ENCODE measurements at places on chromosomes 12 and 14.

DNA sequence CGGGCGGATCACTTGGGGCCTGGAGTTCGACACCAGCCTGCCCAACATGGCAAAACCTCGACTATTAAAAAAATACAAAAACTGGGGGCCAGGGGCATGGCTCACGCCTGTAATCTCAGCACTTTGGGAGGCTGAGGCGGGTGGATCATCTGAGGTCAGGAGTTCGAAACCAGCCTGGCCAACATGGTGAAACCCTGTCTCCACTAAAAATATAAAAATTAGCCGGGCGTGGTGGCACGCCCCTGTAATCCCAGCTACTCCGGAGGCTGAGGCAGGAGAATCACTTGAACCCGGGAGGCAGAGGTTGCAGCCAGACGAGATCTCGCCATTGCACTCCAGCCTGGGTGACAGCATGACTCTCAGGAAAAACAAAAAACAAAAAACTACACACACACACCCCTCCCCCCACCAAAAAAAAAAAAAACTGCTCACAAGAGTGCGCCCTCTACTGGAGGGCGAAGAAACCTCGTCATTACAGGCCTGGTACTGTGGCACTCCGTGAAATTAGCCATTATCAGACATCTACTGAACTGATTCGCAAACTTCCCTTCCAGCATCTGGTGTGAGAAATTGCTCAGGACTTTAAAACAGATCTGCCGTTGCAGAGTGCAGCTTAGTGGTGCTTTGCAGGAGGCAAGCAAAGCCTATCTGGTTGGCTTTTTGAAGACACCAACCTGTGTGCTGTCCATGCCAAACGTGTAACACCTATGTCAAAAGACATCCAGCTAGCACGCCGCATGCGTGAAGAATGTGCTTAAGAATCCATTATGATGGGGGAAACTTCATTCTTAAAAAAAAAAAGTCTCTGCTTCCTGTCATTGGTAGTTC lies 7.7 kb downstream of the PPP1R3E start:
- DNase-seq = peak; percentile 60

DNA sequence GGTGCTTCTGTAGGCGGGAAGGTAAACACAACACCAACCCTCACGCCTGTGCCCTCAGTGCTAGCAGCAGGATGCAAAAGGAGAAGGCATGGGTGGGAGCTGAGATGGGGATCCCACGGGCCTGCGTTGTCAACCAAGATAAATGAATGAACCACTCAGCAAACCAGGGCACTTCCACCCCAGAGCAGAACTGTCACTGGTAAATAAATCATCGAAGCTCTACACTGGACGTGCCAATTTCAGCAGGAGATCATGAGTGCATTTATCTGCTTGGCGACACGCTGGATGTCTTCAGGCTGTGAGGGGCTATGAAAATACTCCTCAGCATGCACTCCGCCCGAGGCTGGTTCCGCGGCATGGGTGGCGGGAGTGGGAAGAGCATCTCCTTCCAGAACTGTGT lies 33.2 kb downstream of the HSPB8 start:
- DNase-seq = no peak

GRCh38 chr14:22422238-22422637 lies 166.8 kb downstream of the DAD1 start:
- no peak for DNase-seq

DNA sequence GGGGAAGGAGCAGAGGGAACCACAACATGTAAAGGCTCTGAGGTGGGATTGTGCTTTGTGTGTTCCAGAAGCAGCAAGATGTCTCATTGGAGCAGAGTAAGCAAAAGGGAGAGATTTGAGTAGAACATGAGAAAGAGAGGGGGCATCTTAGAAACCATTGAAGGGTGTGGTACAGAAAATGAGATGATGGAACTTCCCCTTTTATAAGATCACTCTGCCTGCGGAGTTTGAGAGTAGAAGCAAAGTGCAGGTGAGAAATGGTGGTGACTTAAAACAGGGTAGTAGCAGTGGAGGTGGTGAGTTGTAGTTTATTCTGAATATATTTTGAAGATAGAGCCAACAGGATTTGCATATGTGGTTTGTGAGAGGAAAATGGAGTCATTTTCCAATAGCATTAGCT lies 56.0 kb downstream of the FBXO34 start:
- no peak for DNase-seq

DNA sequence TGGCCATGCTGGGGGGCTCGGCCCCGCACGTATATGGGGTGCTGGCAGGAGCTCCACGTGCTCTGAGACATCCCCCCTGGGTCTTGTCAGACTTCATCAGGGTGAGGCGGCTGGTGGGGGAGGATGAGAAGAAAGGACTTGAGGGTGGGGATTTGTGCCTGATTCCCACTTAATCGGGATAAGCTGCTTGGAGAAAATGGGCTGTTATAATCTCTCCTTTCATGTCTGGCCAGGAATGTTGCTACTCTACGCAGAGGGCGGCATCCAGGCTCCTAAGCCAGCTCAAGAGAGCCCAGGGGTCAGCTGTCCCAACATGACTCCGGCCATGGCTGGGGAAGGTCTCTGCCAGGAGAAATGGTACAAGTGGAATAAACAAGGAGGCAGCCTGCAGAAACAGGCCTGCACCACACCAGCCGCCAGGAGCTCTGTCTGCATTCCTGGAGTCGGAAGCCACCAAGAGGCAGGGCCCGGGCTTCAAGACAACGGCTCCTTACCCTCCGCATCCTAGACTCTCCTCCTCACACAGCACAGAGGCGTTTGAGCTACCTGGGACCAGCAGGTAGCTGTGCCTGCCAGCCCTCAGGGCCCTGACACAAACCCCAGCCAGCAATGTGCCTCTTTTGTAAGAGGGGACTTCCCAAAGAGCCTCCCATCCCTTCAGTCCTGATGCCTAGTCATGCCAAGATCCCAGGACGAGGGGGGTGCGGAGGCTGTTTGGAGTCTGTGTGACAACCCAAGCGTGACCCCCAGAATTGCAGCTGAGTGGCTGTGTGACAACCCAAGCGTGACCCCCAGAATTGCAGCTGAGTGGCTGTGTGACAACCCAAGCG lies 195.8 kb upstream of the DIO3 start:
- peak; percentile 10 for DNase-seq

- peak; percentile 88 for DNase-seq
Observed at GRCh38 chr14:105065280-105066228, at the start of gene GPR132. Gene GPR132, minus strand, starts transcription at chr14:105065430. Its CDS starts 10,010 bp downstream, at chr14:105055420.

DNA sequence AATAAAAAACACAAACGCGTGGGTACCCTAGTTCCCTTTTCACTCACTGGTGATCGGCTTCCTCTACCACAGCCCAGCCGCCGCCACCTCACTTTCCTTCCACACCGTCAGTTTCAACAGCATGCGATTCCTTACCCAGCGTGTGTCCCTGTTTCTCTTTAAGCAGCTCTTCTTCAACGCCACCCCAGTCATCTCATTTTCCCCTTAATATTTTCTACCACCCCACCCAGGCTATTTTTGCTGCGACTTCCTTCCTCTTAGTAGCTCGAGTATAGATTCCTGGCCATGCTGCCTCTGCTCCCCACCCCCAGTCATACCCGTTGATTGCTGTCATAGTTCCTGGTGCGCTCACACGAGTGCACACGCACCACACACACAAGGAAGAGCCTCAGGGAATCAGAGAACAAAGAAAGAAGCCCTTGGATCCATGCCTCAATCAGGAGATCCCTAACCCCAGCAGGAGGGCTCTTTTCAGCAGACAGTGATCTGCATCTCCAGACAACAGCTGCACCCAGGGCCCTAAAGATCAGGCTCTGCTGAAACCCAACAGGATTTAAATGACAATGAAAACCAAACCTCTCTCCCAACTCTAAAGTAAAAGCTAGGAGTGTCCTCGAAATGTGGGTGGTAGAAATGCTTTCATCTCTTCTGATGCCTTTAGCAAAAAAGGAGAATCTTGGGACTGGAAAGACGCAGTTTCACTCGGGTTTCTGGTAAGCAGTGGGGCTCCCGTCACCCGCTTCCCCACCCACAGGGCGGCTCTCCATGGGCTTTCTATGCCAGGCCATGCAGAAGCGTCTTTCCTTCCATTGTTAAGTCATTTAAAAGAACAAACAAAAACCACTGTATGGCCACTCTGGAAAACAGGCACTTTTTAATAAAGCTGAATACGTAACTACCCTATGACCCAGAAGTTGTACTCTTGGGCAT lies 23.8 kb downstream of the VPS37B start:
- peak; percentile 78 for DNase-seq

- DNase-seq = peak; percentile 79
Observed at GRCh38 chr14:100147181-100147631, 12.2 kb downstream of the DEGS2 start.

GRCh38 chr12:96986883-96987523 lies 79.9 kb downstream of the NEDD1 start:
- peak; percentile 27 for DNase-seq

GRCh38 chr14:22864979-22865378 lies 6.6 kb upstream of the LRP10 start:
- no peak for DNase-seq

- no peak for DNase-seq
Observed at GRCh38 chr14:97827746-97828145, 1030.6 kb downstream of the VRK1 start.

DNA sequence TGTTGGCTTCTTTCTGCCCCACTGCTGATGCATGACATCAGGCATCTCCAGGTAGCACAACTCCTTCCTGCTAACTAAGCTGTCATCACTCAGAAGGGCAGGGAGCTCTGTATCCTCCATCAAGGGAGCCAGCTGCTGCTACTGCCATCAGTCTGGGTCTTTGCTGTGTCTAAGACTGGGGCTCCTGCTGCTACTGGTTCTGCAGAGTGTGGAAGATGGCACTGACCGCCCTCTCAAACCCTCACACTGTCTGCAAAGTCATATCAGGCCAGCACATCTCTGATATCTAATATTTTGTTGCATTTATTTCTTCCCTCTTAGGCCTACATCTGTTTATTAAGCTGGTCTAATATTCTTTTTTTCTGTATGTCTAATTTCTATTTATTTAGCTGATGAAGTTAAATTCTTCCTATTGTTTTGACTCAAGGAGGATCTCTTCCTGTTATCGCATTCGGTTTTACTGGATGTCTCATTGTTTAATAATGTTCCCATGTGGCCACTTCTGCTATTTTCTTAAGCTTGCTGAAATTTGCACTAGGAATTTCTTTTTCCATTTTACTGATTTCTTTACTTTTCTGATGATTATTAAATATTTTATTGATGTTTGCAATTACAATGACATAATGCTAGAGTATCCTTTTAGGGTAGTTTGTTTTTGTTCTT lies 7.6 kb upstream of the E2F7 start:
- no peak for DNase-seq

- DNase-seq = no peak
Observed at GRCh38 chr12:43893670-43894069, 57.8 kb downstream of the TMEM117 start.

- peak; percentile 65 for DNase-seq
Observed at GRCh38 chr12:98741196-98741555, 96.1 kb downstream of the APAF1 start.

DNA sequence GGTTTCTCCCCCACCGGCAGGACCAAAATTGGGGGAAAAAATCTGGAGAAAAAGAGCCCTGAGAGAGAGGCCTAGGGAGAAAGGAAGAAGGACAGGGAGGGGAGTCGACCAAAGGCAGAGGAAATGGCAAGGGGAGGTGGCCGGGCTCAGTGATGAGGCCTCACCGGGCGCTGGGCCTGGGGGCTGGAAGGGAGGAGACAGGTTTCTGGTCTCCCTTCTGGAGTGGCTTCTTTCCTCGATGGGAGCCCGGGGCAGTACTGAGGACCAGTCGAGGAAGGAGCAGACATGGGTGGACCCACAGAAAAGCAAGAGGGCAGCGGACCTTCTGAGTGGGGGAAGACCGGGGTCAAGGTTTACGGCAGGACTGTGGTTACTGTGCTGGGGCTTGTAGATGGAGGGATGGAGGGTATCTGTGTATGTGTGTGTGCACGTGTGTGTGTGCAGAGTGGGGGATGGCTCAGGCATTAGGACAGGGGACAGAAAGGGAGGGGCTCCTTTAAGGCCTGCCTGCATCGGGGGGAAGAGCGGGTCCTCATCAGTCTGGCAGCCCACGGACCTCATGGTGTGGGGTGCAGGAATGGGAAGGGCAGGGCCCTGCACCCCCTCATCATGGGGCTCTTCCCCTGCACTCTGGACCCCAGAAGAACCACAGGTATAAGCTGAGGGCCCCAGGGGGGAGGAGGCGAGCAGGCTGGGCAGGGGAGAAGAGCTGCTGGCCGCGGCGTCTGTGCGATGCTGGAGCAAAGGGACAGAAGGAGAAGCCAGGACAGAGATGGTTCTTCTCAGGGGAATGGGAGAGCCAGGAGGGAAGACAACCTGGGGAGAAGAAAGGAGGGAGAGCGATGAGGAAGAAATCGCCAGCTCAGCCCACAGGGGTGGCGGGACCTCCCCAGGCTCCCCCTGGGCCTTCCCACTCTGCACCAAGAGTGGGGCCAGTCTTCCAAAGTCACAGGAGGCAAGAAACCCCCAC lies 15.1 kb upstream of the RPLP0 start:
- no peak for DNase-seq

- peak; percentile 47 for DNase-seq
Observed at GRCh38 chr14:32201816-32202490, at the start of gene RNU6-7. Gene RNU6-7, plus strand, starts transcription at chr14:32202045.

DNA sequence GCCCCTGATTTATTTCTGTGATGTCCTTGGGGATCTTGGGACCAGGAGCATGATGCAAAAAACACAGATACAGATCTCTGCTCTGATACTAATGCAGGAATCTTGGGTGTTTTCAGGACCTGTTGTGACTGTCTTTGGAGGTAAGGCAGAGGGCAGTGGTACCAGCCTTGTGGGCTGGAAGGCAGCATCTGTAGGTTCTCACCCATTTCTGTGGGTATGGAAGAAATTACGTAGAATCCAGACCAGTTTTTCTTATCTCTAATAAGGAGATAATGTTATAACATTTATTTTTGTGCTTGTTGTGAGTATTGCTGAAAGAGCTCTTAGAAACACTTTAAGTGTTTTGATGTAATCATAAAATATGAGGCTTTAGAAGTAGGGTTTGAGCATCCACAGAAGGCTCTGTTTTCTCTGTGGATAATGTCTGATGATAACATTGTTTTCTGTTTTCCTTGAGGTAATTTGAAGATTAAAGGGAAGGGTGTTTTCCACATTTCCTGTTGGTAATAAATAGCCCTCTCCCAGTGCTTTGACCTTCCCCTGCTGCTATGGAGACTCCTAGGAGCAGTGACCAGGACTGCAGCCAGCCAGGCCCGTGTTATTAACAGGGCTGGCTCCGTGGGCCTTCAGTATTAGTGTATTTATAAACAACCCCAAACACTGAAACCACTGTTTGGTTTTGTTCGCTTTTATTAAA lies 9.4 kb upstream of the DCP1B start:
- DNase-seq = no peak

GRCh38 chr12:122190842-122191668 lies 8.1 kb downstream of the LRRC43 start:
- peak; percentile 86 for DNase-seq

DNA sequence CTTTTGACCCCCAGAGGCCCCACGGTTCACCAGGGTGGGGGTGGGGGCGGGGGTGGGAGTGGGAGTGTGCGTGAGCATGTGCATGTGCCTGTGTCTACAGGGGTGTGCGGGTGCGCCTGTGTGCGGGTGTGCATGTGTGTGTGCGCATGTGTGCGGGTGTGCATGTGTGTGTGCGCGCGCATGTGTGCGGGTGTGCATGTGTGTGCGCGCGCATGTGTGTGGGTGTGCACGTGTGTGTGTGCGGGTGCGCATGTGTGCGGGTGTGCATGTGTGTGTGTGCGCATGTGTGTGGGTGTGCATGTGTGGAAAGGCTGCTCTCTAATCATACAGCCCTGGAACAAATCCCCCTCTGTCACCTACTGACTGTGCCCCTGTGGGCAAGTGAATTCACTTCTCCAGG lies 38.8 kb downstream of the RFLNA start:
- DNase-seq = no peak

GRCh38 chr14:91927191-91927590 lies 20.3 kb downstream of the FBLN5 start:
- DNase-seq = no peak

- DNase-seq = peak; percentile 44
Observed at GRCh38 chr12:69534389-69534822, 50.9 kb upstream of the CCT2 start.

- DNase-seq = no peak
Observed at GRCh38 chr12:118058881-118059280, 2.1 kb downstream of the WSB2 start.

Data from stimulated activated CD8-positive, alpha-beta memory T cell treated with anti-CD3 and anti-CD28 coated beads, Interleukin-4, amount 100 ng/mL, for 48 hours (primary cell).